ENCODE measurements at places on chromosomes 12 and 14.

DNA sequence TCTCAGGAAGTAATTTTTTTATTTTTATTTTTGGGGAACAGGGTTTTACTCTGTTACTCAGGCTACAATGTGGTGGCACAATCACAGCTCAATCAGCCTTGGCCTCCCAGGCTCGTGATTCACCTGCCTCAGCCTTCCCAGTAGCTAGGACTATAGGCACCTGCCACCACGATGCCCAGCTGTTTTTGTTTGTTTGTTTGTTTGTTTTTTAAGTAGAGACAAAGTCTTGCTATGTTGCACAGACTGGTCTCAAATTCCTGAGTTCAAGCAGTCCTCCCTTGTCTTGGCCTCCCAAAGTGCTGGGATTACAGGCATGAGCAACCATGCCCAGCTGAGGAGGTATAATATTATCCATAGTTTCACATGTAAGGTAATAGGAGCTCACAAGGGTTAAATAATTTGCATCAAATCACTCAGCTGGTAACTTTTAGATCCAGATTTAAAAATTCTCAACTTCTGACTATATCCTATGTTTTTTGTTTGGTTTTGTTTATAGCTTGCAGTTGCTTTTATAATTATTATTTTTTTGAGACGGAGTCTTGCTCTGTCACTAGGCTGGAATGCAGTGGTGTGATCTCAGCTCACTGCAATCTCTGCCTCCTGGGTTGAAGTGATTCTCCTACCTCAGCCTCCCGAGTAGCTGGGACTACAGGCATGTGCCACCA lies 629.3 kb downstream of the DIO2 start:
- DNase-seq, result no peak

GRCh38 chr12:93008044-93008778 lies 79.1 kb upstream of the EEA1 start:
- no peak for DNase-seq

DNA sequence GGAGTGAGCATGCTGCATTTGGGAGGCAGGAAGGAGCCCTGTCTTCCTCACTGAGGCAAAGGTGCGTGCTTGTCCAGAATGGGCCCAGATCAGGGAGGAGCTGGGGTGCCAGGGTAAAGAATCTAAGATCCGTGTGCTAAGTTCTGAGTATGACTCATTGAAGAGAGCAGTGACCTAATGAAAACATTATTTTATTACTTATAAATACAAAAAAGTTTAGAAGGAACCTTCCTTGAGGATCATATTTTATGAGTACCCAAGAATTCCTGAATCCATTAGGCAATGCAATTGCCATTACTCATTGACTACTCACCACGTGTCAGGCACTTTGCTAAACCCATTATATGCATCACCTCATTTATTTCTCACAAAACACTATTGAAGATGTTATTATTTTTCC lies 264.7 kb downstream of the EGLN3 start:
- DNase-seq, result peak; percentile 75

DNA sequence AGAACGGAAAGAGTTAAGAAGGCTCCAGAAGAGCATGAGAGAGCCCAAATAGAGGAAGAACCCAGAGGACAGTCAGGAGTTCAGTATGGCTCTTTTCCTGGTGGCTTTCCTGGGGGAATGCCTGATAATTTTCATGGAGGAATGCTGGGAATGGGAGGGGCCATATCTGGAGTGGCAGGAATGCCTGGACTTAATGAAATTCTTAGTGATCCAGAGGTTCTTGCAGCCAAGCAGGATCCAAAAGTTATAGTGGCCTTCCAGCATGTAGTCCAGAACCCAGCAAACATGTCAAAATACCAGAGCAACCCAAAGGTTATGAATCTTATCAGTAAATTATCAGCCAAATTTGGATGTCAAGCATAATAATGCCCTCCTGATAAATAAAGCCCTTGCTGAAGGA lies 15.5 kb upstream of the SYT10 start:
- no peak for DNase-seq

GRCh38 chr12:49093792-49094159 lies 825 bp downstream of the DHH start:
- no peak for DNase-seq

DNA sequence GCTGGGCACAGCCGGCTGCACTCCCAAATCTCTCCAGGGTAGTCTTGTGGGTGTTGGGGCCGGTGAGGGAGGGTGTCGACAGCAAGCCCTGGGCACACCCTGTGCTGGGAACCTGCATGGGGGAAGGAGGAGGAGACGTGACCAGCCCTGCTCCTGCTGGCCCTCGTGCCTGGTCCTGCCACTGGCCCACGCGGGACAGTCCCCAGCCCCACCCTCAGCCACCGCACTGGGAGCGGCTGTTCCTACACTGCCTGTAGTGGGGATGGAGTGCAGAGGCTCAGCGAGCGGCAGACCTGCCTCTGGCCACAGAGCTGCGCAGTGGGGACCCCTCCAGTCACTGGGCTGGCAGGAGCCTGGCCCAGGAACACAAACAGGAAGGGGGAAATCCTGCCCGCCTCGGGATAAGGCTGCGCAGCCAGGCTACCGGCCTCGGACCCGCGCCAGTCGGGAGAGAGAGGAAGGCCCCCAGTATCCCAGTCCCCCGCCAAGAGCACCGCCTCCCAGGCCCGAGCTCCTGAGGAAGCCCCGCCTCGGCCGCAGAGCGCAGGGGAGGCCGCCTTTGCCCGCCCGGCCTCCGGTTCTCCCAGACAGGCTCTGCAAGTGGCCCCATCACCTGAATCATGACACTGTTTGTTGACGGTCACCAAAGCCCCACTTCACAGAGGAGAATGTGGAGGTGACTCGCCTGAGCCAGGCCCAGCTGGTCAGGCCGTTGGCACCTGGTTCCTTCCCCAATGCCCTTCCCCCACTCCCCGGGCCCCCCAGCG lies 10.6 kb downstream of the AHNAK2 start:
- DNase-seq, result no peak

GRCh38 chr14:44963044-44963528 lies 1.1 kb downstream of the TOGARAM1 start:
- no peak for DNase-seq

- DNase-seq, result no peak
Observed at GRCh38 chr14:30756594-30756993, 117.8 kb upstream of the COCH start.

DNA sequence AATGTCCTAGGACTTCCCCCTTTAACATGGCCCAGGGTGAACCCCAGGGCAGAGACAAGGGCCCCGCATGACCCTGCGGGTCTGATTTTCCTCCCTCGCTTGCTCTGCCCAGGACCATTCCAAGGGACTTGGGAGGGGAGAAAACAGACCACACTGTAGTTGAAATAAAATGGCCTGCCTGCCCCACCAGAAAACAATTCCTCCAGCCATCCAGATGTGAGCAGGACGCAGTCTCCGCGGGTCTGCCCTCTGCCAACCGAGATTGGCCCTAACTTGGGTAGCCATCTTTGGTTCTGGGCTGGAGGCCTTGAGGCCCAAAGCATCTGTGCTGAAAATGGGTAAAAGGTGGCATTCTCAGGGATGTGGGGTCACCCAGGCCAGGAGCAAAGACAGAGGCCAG lies 75.5 kb downstream of the RFLNA start:
- no peak for DNase-seq

DNA sequence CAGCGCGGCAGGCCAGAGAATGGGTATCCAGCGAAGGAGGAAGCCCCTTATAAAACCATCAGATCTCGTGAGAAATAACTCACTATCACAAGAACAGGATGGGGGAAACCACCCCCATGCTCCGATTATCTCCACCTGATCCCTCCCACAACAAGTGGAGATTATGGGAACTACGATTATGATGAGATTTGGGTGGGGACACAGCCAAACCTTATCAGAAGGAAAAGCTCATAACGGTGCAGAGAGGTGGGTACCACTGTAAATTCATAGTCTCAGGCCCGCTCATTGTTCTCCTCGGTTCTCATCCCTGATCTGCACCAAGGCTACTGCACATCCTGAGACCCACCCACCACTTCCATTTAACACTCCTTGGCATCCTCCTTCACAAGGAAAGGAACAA lies 326.5 kb downstream of the MED13L start:
- DNase-seq, result no peak

- no peak for DNase-seq
Observed at GRCh38 chr14:101506926-101507835, 54.1 kb upstream of the DIO3 start.

DNA sequence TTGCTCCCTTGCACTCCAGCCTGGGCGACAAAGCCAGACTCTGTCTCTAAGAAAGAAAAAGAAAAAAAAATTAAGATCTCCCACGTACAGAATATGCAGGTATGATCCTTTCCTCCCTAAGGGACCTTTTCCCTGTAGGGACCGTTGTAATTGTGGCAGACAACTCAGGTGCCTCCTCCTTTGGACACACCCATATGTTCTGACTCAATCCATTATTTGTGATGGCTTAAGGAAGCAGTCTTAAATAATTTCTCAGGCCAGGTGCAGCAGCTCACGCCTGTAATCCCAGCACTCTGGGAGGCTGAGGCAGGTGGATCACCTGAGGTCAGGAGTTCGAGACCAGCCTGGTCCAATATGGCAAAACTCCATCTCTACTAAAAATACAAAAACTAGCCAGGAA lies 53.1 kb downstream of the TMCC3 start:
- no peak for DNase-seq

Measured in fibroblast of skin of left quadriceps (primary cell).